ENCODE measurements at places on chromosomes 1 and 21.

- DNase-seq = no peak
These were observed 85.5 kb upstream of the ATP1A1 start for GRCh38 chr1:116287341-116288200.

DNA sequence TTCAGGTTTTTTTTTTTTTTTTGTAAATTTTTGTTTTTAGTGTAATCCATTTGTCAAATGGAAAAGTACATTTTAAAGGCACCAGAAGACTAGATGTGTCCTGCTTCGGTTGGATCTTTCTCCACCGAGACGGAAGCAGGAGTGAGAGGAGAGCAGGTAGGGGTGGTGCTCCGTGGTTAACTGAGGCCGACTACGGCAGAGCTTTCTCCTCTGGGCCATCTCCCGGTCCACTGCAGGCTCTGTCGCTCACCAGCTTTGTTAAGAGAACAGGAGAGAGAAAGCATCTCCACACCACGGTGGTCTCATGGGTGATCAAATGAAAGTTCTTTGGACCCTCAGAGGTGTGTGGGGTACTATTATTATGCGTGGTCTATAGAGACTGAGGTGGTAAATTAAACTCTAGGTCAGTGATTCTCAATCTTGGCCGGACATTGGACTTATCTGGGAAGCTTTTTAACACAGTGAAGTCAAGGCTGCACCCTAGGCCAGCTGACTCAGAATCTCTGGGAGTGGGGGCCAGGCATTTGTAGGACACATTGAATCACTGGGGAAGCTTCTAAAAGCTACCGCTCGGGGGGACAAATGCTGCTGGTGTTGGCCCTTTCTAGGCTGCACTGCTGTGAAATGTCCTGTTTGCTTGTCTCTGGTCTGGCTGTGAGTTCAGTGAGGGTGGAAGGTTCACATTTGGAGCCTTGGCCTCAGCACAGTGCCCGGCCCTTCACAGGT, 25.0 kb downstream of the ABCA4 start:
- peak; percentile 47 for DNase-seq

GRCh38 chr1:211520641-211521040, 28.7 kb upstream of the RD3 start:
- DNase-seq = no peak

DNA sequence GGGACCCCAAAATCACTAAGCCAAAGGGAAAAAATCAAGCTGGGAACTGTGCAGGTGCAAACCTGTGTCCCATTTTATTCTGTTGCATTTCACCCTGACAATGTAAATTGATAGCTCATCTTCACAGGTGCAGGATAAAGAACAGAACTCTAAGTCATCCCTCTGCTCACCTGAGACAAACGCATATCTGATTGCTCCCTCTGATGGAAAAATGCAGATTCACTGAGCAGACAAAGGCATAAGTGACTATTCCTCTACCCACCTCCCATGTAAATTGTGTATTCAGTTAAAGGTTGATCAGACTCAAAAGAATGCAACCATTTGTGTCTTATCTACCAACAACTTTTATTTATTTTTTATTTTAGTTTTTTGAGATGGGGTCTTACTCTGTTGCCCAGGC, 644.2 kb downstream of the PTPRU start:
- DNase-seq = no peak

- DNase-seq = peak; percentile 98
These were observed 101.4 kb downstream of the LHX9 start for GRCh38 chr1:198018529-198018928.

DNA sequence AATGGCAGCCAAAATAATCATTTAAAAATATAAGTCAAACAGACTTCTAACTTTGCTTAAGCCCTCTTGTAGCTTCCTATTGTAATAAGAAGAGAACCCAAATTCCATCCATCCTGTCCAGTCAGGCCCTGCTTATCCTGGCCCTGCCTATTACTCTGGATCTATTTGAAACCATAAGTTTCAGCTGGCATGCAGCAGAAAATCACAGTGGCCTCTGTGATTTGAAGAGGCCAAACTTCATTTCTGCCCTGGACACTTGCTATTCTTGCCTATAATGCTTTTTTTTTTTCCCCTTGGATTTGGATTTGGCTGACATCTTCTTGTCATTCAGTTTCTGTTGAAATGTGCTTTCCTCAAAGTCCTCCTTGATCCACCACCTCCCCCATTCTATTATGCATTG, 642.8 kb downstream of the USP25 start:
- DNase-seq = no peak

DNA sequence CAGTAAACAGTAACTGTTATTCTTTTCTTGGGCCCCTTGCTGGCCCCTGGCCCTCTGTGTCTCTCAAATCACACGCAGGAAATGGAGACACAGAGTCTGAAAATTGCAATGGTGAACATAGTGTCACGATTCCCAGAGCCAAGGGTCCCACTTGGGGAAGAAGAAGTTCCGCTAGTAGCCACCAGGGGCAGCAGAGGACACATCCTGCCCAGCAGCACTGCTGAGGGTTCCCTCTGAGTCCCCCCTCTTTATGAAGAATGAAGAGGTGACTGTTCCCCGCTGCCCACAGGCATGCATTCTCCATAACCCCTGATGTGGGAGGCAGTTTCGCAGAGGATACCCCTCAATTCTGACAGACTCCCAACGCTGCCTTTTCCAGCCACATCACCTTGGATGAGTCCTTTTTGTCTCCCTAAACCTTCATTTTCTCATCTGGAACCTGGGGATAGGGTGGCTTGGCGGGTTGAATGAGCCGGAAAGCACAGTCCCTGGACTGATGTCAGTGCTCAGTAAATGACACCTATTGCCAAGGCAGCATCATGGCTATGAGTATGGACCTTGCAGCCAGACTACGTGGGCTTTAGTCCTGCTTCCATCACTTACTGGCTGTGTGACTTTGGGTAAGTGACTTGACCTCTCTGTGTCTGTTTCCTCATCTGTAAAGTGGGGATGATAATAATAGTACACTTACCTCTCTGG, 238.0 kb upstream of the TMEM51 start:
- DNase-seq = peak; percentile 53

GRCh38 chr1:26826261-26827105, at the start of gene ZDHHC18:
Gene ZDHHC18, plus strand, starts transcription at chr1:26826688. Its CDS starts 117 bp downstream, at chr1:26826805.
- peak; percentile 63 for DNase-seq

GRCh38 chr21:17050646-17051045, 462.2 kb upstream of the CXADR start:
- DNase-seq = no peak

DNA sequence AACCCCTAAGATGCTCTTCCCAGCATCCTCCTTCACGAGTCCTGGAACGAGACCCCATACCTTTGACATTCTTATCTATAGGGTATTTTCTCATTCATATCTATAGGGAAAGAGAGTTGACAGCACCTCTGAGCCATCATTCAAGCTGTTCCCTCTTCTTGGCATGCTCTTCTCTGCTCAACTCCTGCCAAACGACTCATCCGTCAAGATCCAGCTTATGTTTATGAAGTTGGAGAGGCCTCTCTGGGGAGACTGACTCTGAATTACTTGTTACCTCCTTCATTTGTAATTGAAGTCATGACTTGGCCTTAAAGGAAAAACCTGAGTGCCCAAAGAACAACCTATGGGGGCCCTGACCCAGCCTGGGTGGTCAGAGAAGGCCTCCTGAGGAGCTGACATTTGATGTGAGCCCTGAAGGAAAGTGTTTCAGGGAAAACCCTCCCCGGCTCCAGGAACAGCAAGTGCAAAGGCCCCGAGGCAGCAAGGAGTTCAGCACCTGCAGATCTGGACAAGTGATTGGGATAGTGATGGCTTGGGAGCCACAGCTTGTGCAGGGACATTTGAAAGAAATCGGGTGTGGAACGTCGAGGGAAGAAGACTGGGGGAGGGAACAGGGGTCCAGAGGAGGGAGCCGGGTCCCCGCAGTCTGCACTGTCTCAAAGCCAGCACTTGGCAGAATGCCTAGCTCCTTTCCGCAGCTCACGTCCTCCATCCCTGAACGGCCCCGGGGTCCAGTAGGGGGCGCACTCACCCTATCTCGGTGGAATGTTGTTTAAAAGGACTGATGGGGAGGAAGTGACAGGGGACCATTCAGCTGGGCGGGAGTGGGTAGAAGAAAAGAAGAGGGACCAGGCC, 14.0 kb upstream of the CDA start:
- DNase-seq = peak; percentile 88

- peak; percentile 70 for DNase-seq
These were observed 50.8 kb downstream of the CAPN9 start for GRCh38 chr1:230797942-230798365.

DNA sequence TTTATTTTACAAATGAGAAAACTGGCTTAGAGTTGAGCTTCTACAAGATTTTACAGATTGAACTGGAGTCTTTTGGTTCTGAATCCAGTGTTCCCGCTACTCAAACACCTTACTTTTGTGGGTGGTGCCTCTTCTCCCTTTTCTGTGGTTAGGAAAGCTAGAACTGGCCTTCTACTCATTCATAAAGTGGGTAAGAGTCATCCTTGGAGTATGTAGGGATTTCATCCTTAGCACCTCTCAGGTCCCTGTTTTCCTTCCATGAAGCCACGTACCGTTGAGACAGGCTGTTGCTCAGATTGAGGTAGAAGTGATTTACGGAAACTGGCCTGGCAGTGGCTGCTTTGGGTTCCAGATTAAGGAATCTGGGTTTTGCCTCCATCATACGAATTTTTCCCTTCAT, 35.8 kb downstream of the WNT4 start:
- peak; percentile 33 for DNase-seq

DNA sequence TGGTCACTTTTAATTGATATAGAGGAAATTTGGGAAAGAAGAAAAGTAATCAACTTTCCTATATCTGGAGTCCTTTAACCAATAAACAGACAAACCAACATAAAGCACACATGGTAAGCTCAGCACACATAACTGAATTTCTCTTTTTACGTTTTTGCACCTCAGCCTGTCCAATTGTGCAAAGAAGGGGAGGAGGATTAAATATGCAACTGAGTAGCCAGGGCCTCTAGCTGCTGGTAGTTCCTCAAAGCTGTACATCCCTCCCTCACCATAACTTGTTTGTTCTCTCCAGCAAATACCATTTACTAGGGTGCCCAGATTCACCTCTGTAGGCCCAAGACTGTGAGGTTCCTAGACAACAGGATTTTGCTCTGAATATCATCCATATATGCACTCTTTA, 25.4 kb downstream of the ST6GALNAC5 start:
- no peak for DNase-seq

GRCh38 chr21:35578347-35578782, 482.0 kb downstream of the SETD4 start:
- peak; percentile 90 for DNase-seq

DNA sequence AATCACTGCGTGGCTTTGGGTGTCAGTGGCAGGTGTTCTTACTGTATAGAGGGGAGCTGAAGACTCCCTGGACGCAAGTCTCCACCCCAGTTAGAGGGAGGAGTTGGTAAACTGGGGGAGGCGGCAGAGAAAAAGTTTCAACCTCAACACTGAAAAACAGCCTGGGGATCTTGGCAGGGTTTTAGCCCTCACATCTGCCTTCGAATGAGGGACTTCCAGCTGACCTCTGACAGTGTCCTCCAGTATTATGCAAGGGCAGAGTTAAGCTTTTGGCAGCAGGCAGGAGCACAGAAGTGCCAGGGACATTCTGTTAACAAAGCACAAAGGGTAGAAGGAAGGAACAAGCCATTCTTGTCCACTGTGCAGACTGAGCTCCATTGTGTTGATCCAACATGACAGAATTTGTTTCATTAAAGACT, 41.2 kb upstream of the RAB4A start:
- no peak for DNase-seq

GRCh38 chr1:119767486-119767885, 1.2 kb downstream of the HMGCS2 start:
- no peak for DNase-seq

- no peak for DNase-seq
These were observed 6.0 kb upstream of the SMIM12 start for GRCh38 chr1:34865573-34865972.

- no peak for DNase-seq
These were observed 67.7 kb downstream of the PTGER3 start for GRCh38 chr1:70979881-70980280.

DNA sequence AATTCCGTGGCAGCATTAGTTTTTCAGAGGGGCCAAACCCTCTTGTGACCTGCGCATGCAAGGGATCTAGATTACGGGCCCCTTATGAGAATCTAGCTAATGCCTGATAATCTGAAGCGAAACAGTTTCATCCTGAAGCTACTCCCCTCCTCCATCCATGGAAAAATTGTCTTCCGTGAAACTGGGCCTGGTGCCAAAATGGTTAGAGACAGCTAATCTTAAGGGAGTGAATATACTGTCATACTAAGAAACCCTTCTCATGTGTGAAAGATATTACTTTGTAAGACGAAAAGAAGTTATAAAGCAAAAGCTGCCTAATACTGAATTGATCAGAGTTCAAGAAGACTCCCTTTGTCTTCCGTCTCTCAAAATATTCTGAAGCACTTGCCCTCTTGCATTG, 166.3 kb downstream of the DUSP10 start:
- peak; percentile 12 for DNase-seq

GRCh38 chr1:17059391-17060305, 5.8 kb upstream of the SDHB start:
- peak; percentile 69 for DNase-seq

- DNase-seq = no peak
These were observed 267.7 kb downstream of the ZNF648 start for GRCh38 chr1:181793831-181794230.

- no peak for DNase-seq
These were observed 556.8 kb downstream of the LMO4 start for GRCh38 chr1:87885278-87886025.

- no peak for DNase-seq
These were observed 11.2 kb upstream of the RPE65 start for GRCh38 chr1:68460935-68461334.

GRCh38 chr1:118960567-118961136, 27.5 kb downstream of the TBX15 start:
- peak; percentile 94 for DNase-seq

DNA sequence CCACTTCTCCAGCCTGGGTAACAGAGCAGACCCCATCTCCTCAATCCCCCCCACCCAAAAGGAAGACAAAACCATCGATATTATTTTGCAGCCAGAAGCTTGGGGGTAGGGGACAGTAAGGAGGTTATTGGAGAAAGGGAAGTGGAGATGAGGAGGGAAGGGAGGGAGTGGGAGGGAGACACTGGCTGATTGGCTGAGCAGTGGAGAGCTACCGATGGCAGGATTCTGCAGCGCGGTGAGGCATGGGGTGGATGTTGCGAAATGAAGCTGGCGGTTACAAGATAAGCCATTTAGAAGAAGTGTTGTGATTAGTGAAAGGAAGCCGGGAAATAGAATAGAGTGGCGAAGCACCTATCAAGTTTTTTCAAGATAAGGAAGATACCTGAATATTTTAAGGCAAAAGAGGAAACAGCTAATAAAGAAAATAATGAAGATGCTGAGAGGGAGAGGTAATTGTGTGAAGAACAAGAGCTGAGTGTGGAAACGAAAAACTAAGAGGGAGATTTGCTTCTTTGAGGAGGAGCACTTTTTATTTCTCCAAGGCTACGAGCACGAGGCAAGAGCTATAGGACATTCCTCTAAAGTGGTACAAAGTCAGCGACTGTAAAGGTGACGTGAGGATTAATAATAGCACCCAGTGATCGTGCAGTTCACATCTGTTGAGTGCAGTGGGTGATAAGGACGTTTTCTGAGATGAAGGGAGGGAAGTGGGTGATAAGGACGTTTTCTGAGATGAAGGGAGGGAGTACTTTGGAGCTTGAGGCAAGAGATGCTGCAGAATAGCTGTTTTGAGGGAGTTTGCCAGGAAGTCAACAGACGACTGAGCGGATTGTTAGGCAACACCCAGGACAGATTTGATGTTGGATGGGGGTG, 103.2 kb upstream of the KIF26B start:
- DNase-seq = no peak

- no peak for DNase-seq
These were observed 351.5 kb upstream of the PLD5 start for GRCh38 chr1:242876030-242876429.

- DNase-seq = no peak
These were observed 185.8 kb upstream of the CHODL start for GRCh38 chr21:18058731-18059398.

- DNase-seq = peak; percentile 75
These were observed 1.1 kb upstream of the CIART start for GRCh38 chr1:150281221-150281757.

Measured in EL (cell line).